Memory B cell (primary cell): ENCODE measurements at places on chromosomes 11 and 22.

DNA sequence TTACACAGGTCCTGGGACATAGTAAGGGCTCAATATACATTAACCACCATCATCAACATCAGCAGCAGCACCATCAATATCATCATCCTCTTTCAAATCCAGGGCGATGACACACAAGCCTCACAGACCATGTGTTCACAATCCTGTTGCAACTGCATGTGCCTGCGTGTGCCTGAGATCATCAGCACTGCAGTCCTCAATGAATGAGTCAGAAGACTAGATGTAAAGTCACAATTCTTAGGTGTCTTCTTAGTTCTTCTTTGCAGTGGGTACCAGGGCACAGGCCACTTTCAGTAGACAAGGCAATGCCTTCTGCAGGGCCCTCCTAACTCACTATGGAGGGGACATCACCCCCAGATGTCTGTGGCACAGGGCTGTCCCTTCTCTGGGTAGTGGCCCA lies 111.1 kb downstream of the MYO18B start:
- DNase-seq = no peak

DNA sequence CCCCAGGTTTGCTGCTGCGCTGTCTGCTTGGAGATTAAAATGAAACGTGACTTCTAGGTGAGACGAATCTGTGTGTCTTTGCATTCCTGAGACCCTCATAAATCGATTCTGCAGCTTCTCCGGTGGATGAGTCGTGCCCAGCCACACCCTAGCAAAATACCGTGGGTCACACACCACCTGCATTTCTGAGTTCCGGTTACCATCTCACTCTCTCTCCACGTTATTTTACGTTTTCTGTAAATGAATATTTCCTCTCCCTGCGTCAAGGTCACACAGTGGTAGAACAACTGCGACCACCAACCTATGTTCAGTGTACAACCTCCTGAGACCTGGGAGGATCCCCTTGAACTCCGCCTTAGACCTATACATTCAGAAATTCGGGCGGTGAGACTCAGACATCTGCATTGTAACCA lies 1.1 kb downstream of the YWHAH start:
- DNase-seq = no peak

- no peak for DNase-seq
These were observed 4.2 kb downstream of the PHLDA2 start for GRCh38 chr11:2924821-2925675.

DNA sequence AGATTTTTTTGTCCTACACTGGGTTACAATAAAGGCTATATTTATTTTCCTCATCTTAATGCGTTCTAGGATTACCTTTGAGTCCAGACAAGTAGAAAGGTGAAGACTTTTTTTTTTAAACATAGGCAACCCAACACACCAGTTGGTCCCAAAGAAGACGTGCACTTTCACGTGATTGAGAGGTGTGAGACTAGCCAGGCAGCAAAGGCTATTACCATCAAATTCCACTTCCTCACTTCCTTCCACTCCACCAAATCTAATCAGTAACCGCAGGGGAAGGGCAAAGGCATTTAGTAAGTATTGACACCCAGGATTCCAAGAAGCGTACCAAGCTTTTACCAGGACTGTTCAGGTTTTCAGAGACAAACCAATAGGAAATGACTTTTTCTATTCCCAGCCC lies 109.3 kb downstream of the APIP start:
- no peak for DNase-seq

- DNase-seq = no peak
These were observed 48.3 kb downstream of the ARHGEF12 start for GRCh38 chr11:120384476-120384875.
